RPMI8226 (cell line): ENCODE measurements at places on chromosomes 7 and 10.
A peak's percentile ranks its signal among the peaks of the same experiment; 100 is the strongest.

DNA sequence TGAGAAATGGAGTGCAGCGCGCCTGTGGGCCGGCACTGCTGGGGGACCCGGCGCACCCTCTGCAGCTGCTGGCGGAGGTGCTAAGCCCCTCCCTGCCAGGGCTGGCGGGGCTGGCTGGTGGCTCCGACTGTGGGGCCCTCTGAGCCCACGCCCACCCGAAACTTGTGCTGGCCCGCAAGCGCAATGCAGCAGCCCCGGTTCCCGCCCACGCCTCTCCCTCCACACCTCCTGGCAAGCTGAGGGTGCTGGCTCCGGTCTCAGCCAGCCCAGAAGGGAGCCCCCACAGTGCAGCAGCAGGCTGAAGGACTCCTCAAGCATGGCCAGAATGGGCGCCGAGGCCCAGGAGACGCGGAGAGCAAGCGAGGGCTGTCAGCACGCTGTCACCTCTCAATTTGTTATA lies 1063.0 kb upstream of the AUTS2 start:
- no peak for DNase-seq

DNA sequence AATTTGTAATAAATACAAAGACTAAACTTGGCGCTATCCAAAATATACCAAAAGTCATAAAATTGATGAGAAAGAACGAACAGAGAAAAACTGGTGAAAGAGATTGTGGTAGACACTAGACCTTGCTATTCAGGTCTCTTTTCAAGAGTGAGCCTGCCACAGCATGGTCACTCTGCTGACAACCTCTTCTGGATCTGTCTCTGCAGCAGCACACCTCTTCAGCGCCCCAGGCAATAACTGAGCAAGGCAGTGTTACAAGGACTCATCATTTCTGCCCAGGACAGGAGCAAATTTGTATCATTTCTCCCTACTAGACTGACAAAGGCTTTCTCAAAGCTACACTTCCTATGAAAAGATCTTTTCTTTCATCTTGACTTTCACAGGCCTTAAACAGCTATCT lies 976.0 kb downstream of the DNAJB9 start:
- DNase-seq = no peak

DNA sequence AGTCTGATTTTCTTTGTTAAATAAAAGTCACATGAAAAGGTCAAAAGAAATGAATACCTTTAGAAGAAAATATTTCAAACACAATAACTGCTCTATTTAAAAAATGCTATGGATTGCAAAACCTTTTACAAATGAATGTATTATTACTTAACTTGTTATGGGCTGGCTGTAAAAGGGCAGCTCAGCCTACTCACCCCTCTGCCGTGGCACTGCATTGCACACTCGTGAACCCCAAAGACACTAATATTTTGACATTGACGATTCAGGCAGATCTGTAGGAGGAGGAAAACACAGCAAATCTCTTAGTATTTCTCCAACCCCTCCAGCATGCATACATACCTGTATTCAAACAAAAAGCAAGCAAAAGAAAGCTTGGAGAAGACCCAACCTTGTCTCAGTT lies 149.5 kb downstream of the FANK1 start:
- DNase-seq = no peak

DNA sequence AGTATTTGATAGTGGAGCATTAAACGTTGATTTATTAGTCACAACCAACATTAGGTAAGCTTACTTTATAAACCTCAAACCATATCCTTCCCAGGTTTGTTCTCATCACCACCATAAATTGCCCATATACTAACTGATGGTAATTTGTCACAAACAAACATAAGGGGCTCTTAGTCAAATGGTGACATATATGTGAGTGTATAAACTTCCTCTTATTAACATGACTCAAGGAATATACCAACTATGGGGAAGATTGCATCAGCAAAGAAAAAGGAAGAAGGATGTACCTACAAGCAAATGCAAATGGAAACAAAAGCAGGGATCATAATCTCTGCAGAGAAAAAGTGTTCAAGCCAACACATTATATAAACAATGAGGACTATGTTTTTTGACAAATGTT lies 418.2 kb upstream of the AKR1E2 start:
- no peak for DNase-seq

- DNase-seq = no peak
These were observed 47.9 kb downstream of the SP8 start for GRCh38 chr7:20738518-20739481.

- no peak for DNase-seq
These were observed 414.9 kb downstream of the GLRX3 start for GRCh38 chr10:130550952-130551674.

- DNase-seq = peak; percentile 23
These were observed 96.0 kb downstream of the MTERF1 start for GRCh38 chr7:91784469-91784868.

- no peak for DNase-seq
These were observed 45.7 kb downstream of the HIBADH start for GRCh38 chr7:27616914-27617548.

GRCh38 chr7:113963356-113963755 lies 44.5 kb upstream of the PPP1R3A start:
- DNase-seq = no peak

GRCh38 chr10:69492746-69493462 lies 41.6 kb downstream of the TSPAN15 start:
- no peak for DNase-seq

DNA sequence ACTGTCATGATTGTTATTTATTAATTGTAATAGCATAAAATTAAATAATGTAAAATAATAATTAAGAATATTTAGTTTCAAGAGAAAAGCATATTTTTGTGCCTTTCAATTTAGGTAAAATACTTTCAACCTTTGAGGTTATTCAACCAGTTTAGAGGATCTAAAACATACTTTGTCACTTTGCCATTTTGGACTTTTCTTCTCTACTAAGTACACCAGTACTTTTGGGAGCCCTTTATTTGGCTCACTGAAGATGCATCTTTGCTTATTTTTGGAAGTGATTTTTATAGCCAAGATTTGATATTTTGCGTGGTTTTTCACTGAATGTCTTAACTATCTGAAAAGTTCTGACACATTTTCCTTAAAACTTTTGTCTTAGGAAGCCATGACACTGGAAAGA lies 860.5 kb downstream of the SORCS1 start:
- no peak for DNase-seq

GRCh38 chr10:51031950-51032349 lies 42.3 kb upstream of the PRKG1 start:
- no peak for DNase-seq

- DNase-seq = no peak
These were observed 136.6 kb downstream of the ARHGAP22 start for GRCh38 chr10:48468130-48468790.

DNA sequence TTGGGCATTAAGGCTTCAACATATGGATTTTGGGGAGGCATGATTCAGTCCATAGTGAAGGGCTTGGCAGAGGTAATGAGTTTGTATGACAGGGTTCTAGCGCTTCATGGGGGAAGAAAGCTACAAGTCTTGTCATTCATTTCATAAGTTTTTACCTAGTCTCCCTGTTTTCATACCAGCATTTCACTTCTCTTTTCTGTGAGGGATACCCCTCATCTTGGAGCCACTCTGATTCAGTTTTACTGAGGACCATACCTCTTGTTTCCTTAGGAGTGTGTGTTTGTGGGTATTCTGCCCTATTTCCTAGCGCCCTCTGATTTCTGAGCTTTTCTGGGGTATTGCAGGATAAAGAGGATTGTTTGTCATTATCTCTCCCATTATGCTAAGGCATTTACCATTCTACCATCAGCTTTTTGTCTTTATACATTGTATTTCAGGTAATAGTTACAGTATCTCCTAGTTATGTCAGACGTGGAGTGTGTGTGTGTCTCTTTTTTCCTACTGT lies 6.8 kb downstream of the RSBN1L start:
- no peak for DNase-seq

DNA sequence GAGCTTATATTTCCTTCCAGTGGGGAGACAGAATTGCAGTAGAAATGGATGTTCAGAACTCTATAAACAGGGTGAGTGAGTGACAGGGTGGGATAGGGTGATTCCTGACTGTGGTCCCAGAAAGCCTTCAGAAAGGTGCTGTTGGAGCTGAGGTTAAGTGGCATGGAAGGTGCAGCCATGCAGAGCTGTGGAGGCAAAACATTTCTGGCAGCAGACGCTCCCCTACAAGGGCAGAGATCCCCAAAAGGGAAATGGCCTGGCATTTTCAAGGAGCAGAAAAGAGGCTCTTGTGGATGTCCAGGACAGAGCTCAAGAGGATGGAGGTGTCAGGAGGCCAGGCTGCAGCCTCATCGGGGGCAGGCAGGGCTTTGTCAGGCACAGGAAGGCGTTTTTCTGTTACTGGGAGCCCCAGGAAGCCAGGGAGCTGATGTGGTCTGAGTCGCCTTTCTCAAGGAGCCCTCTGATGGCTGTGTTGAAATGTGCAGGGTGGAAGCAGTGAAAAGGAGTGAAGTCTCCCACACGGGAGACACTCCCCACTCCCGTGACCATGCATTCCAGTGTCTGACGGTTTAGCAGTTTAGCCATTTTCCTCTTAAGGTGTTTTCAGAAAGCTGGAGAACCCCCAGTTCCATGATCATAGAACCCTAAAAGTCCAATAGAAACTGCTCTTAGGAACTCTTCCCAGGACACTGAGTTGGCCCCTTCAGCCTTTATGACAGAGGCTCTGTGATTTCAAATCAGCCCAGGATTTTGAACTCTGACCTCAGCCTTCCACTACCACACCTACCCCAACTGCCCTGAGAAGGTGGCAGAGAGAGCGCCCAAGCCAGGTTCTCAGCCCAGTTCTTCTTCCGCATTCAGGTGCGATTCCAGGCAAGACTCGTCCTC lies 96.2 kb downstream of the C10orf105 start:
- DNase-seq = peak; percentile 15

GRCh38 chr7:55546814-55547213 lies 25.5 kb downstream of the VOPP1 start:
- peak; percentile 93 for DNase-seq

DNA sequence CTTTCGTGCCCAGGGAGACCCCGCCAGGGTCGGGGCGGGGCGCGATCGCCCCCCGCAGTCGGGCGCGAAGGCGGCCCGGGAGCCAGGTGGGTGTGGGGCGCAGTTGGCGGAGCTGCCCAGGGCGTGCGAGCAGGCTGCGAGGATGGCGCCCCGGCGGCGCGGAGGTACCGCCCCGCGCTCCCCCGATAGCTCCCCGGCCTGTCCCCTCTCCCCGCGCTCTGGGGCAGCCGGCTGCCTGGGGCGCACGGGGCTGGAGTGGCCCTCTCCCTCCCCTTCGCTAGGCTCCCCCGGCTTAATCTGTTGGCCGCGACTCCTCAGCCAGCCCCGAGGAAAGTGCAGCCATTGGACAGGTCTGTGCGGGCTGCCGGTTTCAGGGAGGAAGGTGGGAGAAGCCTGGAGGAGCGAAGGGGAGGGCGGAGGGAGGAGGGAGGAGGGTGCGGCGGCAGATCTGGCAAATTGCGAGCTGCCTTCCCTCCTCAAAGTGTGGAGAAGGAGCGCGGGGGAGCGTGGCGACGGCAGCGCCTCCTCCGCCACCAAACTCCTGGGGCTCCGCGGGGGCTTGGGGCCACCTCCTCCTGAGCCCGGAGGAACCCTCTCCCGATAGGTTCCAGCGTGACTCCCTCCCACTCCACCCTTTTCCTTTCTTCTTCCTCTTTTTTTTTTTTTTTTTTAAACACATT lies 361 bp upstream of the PLXDC2 start:
- no peak for DNase-seq

- no peak for DNase-seq
These were observed 14.6 kb upstream of the VAX1 start for GRCh38 chr10:117152668-117153067.

DNA sequence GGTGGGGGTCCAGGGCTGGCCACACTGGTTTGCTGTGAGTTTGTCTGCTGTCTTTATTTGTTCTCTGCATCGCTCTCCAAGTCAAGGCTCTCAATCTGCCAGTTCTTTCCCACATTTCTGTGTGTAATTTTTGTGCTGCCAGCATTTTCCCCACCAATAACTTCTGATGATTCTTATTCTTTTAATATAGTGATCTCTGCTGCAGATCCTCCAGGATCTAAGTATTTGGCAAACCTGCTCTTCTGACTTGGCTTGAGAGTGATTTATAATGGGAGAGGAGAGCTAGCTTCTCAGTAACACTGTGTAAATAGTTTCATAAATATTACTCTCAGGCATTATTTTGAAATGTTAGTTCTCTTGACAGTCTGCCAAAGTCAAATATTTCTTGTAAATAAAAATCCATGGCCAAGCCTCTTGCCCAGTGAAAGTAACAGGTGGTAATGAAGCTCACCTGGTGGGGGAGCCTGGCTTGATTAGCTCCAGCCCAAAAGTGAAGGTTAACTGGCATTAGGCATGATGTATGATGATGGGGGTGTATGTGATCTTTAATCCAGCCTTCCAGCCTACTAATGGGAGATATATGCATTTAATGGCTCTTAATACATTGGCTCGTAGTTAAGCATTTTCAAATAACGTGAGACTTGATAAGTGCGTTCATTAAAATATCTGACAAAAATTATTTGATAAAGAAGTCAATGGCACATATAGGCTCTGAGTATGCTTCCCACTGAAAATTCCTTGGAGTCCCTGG lies 1055.9 kb downstream of the KCNMA1 start:
- no peak for DNase-seq

DNA sequence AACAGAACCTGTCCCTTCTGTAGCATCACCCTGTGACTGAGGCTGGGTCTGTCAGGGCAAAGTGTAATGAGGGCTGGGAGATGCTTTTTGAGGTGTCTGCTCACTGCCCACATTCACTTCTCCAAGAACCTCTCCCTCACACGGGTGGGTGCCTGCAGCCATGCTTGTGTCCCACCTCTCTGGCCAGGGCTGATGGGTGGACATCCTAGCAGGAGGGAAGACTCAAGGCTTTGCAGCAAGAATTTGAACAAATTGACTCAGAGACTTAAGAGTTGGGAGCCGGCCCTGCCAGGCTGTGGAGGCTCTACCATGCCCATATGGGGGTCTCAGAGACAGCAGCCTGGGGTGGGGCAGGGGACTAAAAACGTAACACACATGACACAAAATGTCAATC lies 33.4 kb downstream of the GOLGA7B start:
- no peak for DNase-seq

GRCh38 chr7:97025983-97026714 lies 1.5 kb upstream of the DLX5 start:
- DNase-seq = no peak

GRCh38 chr10:90218846-90219245 lies 517.5 kb downstream of the KIF20B start:
- DNase-seq = no peak

DNA sequence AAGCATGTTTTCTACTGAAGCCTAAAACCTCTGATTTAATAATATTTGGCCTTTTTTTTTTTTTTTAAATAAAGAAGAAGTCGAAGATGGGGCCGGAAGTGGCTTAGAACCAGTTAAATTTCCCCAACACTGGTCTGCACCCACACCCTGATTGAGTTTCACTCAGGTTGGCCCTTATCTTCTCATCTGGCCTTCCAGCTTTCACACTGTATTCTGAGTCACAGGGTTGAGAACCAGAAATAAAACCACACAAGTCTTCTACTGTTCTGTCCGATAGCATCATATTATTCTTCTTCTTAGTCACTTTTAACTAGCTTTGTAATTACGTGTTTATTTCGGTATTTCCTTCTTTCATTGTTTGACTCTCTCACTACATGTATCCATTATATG lies 9.9 kb downstream of the ZNF365 start:
- DNase-seq = no peak

GRCh38 chr7:46319841-46320240 lies 398.8 kb upstream of the IGFBP3 start:
- DNase-seq = no peak

- no peak for DNase-seq
These were observed 98.7 kb downstream of the SVOPL start for GRCh38 chr7:138602451-138602850.
